ENCODE measurements at places on chromosomes 4 and X.

- no peak for DNase-seq
These were observed 136.6 kb downstream of the PDGFRA start for GRCh38 chr4:54365691-54366090.

- no peak for DNase-seq
These were observed 119.3 kb downstream of the CRLF2 start for GRCh38 chrX:1093121-1093520.

DNA sequence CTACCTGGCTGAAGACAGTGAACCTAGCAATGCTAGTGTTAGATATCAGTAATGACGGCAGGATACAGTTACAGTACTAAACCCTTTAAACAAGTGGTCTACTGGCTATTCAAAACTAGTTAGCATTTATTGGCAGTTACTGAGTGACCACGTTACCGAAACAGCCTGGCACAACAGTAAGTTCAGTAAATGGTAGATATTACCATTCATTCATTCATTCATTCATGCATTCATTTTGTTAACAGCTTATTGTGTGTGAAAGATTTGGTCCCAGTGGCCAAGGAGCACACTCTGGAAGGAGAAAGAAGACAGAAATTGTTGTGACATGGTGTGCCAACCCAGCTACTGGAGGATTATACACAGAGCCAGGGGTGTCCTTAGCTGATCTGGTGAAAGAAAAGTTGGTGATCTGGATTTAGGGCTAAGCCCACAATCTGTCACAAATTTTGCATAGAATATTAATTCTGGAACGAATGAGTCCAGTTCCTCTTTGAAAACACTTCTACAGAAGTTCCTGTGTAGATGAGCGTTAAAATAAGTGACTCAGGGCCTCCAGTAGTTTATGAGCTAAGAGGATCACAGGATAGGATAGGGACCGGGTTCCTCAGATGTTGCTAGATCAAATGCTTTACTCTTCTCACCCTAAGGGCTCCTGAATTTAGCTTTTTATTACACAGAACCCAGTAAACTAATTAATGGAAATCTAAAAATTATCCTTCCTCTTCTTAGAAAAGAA lies 179.1 kb downstream of the CBR4 start:
- DNase-seq, result no peak

- DNase-seq, result no peak
These were observed 37.2 kb upstream of the ARX start for GRCh38 chrX:25052798-25053534.

GRCh38 chr4:14829795-14830194 lies 172.5 kb upstream of the CPEB2 start:
- no peak for DNase-seq

DNA sequence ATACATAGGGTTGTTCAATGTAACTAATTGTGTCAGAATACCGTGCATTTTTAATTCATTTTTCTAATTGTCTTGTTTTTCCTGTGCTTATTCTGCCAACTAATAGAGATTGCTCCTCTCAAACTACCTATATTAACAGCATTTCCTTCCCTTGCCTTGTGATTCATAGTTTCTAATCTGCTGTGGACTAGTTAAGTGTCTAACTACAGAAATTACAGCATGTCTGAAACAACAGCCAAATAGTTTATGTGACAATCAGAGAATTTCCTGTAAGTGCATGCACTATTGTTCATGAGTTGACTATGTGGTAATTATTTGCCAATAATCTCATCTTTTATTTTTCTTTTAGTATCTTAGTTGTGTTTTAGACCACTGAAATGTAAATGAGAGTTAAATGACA lies 4.1 kb upstream of the SEC24B start:
- no peak for DNase-seq
